ENCODE measurements at places on chromosomes 6 and 20.
A peak's percentile ranks its signal among the peaks of the same experiment; 100 is the strongest.

DNA sequence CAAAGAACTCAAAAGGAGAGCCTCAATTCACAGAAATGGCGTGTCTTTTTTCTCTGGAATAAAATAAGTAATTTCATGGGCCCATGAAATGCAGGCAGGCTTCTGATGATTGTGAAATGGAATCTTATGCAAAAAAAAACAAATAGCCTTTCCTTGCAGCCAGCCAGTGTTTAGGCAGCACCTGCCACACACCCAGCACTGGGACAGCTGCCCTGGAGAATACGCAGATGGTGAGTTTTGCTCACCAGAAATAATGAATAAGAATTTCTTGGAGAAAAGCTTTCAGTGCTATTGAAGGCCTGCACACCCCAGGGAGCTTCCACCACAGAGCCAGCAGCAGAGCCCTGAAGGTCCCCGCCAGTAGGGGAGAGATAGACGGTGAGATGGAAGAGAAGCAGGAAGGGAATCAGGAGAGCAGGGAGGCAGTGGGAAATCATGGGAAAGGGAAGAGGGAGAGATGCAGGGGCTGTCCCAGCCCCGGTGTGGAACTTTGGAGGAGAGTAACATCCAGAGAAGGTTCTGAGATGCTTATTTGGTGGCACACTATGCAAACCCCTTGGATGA, 54.9 kb downstream of the PXDC1 start:
- no peak for DNase-seq

DNA sequence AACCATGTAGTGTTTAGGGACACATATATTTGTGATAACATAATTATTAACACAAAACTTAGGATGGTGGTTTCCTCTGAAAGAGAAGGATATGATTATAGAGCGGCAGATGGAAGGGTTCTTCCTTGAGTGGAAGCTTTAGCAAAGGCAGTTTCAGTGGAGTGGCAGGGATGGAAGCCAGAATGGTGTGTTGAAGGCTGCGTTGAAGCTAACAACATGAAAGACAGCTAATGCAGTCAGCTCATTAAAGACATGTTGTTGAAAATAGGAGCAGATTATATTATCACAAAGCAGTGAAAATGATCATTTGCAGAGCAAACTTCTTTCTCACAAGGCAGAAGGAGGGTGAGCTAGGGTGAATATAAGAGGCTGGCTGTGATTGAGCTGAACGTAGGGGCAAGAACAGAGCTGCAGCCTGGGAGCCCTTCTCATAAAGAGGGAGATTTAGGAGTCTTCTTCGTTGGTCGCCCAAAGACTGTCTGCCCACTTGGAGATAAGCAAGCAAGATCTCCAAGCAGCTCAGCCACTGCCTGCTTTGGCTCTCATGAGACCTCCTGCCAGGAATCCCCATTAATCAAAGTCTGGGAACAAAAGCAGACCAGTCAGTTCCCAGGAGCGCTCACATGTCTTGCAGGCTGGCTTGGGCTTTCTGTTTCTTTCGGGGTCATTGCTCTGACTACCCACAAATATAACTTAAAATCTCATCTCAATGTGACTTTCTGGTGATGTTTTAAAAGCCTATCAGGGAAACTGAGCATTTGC, 2.6 kb upstream of the ANKRD6 start:
- no peak for DNase-seq

DNA sequence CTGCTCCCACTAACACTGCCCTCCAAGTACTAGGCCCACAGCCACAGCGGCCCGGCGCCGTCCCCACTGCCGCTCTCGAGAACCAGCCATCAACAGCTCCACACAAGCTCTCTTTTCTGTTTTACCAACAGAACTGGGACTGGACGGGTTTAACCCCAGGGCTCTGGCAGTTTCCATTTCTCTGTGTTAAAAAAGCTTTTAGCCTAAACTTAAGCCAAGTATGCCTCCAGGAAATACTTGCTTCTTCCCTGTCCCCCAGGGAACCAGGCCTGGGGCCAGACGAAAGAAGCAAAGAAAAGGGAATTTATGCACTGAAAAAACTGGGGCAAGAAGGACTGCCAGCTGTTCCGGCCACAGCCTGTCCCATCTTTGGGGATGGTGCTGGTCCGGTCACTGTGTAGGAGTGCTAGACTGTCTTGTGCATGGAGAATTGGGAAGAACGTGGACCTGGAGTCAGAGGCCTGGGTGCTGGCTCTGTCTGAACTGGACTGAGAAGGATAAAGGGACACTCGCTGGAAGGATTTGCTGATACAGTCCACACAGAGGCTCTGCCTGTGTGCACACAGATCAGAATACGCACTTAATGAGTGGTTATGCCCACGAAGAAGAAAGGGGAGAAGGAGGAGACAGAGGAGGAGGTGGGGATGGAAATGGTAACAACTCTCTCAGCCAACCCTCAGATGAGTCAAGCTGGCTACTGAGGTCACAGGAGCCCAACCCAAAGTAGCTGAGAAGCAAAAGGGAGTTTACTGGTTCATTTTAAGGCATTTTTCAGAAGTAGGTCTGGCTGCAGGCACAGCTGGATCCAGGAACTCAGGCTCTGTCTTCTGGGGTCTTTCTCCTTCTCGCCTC, 254.4 kb upstream of the PMEPA1 start:
- no peak for DNase-seq

DNA sequence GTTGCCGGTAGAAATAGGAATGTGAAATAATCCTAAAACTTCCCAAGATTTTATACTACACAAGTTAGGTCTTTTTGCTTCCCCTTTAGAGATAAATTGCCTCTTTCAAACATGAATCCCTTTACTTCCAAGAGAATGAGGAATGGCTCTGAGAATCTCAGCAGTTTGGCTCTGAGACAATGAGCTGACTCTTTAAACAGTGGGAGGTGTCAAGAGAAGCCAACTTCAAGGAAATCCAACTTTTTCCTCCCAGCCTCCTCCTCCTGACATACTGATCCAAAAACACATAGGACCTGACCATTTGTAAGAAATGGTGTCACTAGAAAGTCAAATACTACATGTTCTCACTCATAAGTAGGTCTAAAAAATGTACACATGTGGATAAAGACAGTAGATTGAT, 154.2 kb downstream of the ALDH8A1 start:
- DNase-seq, result no peak

GRCh38 chr20:40323361-40323794, 365.7 kb downstream of the MAFB start:
- no peak for DNase-seq

- DNase-seq, result no peak
These were observed 776 bp downstream of the PPIL1 start for GRCh38 chr6:36873612-36874442.

- no peak for DNase-seq
These were observed 212.9 kb downstream of the QKI start for GRCh38 chr6:163627274-163628062.

- no peak for DNase-seq
These were observed 125.8 kb downstream of the LY86 start for GRCh38 chr6:6714118-6714897.

- DNase-seq, result no peak
These were observed 466.9 kb upstream of the NRSN1 start for GRCh38 chr6:23659125-23659524.

DNA sequence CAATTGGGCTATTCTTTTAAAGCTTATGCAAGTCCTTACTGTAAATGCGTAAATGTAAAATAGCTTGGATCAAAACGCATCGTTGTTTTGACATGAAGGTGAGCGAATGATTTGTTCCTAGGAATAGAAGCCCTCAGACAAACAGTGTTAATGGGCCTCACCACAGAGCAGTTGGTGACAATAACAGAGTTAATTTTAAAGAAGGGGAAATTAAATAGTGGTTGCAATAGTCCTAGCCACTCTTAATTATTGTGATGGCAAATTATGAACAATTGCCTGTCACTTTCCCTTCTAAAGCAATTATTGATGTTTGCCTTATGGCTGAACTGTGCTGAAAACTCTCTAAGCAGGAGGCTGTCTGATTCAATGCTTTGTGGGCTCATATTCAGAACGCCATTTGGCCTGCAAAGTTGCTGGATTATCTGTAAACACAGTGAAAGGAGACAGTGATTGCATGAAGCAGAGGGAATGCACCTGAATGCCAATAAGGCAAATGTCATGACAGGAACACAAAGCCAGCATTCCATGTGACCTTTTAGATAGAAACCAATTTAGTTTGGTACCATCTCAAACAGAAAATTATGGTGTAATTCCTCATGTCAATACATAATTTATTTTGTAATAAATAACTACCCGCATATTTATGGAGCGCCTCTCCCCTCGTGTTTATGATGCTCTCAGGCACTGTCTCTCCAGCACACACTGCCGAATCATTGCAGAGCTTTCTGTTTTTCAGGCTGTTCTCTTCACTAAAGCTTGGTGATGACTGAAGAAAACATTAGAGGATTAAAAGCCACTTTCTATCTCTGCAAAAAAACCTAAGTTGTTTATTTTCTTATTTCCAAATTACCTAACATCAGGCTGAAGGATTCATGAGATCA, 387.5 kb downstream of the HACE1 start:
- DNase-seq, result peak; percentile 78

DNA sequence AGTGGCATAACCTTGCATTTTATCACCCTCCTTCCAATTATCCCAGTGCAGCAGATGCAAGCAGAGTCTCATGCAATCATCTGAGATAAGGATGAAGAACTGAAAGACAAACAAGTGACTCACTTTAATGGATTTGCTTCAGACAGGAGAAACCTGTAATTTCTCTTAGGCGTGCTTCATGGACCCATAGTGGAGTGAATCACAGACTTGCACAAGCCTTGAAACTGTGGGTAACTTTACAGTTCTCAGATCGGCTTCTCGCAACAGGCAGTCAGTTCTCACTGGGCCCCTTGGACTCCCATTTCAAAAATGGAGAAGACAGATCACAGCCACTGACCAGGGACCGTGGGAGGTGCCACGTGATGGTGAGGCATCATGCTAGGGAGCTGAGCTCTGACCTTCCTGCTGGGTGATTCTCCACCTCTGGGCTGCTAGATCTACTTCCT, at the start of gene ADGRF4:
ADGRF4 (plus strand) TSS at position 239 of the 446 bp plus-strand sequence. CDS start 8,666 bp downstream, outside the sequence.
- no peak for DNase-seq

- DNase-seq, result no peak
These were observed 8.4 kb downstream of the TGM3 start for GRCh38 chr20:2304180-2304579.

DNA sequence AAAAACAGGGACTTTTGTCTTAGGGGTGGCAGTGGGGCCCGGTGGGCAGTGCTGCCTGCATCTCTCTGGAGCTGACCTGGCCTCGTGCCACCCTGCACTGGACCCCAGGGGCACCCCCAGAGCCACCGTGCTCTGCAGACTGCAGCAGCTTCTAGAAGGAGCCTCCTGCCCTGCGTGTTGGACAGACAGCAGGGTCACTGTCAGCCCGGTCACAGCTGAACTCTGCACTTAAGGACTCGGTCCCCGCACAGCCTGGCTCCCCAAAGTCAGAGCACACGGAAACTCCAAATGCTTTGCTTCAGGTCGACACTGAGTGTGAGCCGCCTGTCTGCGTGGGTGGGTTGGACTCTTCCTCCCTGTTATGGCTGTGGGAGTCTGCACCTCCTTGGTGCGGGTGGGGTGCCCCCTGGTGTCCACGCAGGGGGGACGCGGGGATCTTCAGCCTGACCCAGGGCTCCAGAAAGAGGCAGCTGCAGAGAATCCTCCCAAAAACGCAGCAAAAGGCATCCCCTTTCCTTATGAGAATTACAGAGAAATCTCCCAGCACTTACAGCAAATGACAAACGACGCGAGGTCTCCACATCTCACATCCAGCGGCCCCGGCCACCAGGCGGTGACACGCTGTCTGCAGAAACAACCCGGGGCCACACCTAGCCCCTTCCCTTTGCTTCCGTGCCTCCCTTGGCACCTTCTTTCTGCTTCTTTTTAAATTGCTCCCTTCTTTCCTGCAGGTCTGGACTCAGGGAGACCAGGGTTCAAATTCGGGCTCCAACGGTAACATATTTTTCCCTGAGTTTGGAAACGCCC, 36.3 kb upstream of the DACT2 start:
- no peak for DNase-seq

DNA sequence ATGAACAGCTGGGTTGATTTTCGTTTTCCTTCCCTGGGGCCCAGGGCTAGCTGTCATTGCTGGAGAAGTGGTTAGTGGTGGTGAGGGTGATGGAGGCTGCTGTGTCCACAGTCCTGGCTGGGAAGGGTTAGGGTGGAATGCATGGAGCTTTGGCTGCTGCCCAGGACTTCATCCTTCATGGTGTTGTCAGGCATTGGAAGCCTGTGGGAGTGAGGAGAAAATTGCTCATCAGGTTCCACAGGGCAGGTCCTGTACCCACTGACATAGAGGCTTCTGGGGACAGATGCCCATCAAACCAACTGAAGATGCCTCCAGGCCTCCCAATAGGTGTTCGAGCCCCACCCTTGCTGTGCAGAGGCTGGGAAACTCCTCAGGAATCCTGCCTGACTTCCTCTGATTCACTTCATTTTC, 262.4 kb upstream of the SUPT3H start:
- DNase-seq, result no peak

DNA sequence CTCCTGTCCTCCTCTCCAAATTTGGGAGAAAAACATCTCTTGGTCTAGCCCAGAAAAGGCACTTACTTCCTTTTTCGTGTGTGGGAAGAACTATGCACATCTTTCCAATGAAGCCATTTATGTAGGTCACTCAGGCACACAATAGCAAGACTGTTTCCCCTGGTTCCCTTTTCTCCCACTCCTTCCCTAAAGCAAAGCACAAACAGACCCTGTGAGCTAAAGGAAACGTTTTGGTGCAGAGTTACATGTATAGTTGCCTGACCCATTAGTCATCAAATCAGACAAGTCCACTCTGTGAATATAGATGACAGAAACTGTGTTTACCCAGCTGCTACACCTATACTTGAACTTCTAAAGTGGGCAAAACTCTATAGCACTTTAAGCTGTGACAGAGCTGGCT, 474.6 kb downstream of the COL12A1 start:
- DNase-seq, result no peak

GRCh38 chr6:71386215-71386614, 97.6 kb downstream of the OGFRL1 start:
- DNase-seq, result no peak

GRCh38 chr6:105200133-105200730, 20.4 kb upstream of the POPDC3 start:
- DNase-seq, result no peak

DNA sequence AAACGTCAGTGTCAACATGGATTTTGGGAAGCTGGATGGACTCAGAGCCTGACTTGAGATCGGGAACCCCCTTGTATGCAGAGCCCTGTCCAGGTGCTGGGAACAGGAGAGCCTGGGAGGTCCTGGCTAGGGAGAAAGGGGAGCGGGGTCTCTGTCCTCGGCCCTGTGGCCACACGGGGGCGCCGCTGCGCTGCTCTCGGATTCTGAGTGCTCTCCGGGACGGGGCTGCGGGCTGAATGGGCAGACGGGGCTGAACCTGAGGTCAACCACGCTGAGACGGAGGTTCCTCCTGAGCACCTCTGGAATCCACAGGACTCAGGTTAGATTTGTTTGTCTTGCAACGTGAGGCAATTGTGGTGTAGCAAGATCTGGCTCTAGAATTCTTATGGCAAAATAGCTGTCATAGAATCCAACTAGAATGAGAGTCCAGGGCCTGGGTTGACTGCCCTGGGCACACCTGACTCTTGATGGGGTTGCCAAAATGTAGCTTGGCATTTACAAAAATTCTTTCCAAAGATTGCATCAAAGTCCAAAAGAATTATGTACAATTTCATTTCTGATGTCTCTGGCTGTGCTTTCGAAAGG, 20.6 kb upstream of the HLA-F start:
- DNase-seq, result no peak

All from NCI-H2081 treated with DMSO at 0.1 percent for 48 hours (cell line).